HFFc6 (cell line): ENCODE measurements at places on chromosomes 4 and X.

- H3K36me3 ChIP-seq = no peaks in the 10 kb centered on the region
- H3K4me3 ChIP-seq = no peak overlapping the region
- peaks cover 6% of the 10 kb centered on the region; the same call in 1 of the 2 replicates for H3K4me1 ChIP-seq
- no peak for DNase-seq
Measured at GRCh38 chrX:107699616-107700015, 71.3 kb downstream of the PRPS1 start.

GRCh38 chr4:53233114-53233795, 132.6 kb downstream of the SCFD2 start:
- peaks cover 20% of the 10 kb centered on the region for H3K4me1 ChIP-seq
- no peak overlapping the region for H3K4me3 ChIP-seq
- peaks cover 6% of the 10 kb centered on the region; the same call in 1 of the 2 replicates for H3K36me3 ChIP-seq
- H3K27me3 ChIP-seq = no peaks in the 10 kb centered on the region
- no peak for DNase-seq
- H3K27ac ChIP-seq = no peak overlapping the region

- DNase-seq = peak; percentile 63
- no peak overlapping the region for H3K4me3 ChIP-seq
- peaks cover 66% of the 10 kb centered on the region for H3K4me1 ChIP-seq
- peak overlapping the region; percentile 64 for H3K27ac ChIP-seq
Measured at GRCh38 chr4:100510551-100510950, 7.3 kb downstream of the EMCN start.

DNA sequence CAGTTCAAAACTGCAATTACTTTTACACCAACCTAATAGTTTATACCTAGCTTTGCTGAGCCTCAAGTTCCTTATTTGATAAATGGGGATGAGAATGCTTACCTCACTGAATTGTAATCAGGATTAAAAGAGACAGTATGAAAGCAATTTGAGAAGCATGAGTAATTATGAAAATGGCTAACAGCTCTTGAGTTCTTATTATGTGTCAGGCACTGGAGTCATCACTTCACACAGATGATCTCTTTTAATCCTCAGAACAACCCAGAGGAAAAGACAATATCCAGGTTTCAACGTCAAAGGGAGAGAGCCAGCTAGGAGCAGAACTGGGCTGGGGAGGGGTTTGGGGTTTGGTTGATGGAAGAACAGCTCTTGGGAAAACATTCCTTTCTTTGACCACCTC, 221.0 kb upstream of the NWD2 start:
- no peaks in the 10 kb centered on the region for H3K4me1 ChIP-seq
- no peaks in the 10 kb centered on the region for H3K36me3 ChIP-seq
- H3K4me3 ChIP-seq = no peak overlapping the region
- no peaks in the 10 kb centered on the region for H3K27me3 ChIP-seq

DNA sequence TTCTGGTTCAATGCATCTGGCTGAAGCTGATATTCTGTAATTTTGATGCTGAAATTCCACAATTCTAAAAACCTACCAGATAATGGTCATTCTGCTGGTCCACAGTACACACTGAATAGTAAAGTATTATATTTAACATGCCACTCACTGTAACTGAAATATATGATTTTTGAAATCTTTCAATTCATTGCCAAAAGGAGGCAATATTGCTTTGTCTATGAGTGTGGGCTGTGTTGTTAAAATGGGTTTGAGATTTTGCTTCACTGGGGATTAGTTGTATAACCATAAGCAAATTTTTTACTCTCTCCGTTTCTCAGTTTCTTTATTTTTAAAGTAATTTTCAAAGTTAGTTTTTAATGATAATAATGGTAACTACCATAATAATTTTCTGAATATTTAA, 1404.1 kb upstream of the IGFBP7 start:
- no peak for DNase-seq
- no peaks in the 10 kb centered on the region for H3K36me3 ChIP-seq
- H3K27me3 ChIP-seq = no peaks in the 10 kb centered on the region
- H3K4me1 ChIP-seq = no peaks in the 10 kb centered on the region
- no peak overlapping the region for H3K4me3 ChIP-seq

- no peaks in the 10 kb centered on the region for H3K36me3 ChIP-seq
- DNase-seq = no peak
- H3K4me1 ChIP-seq = peaks cover 8% of the 10 kb centered on the region; the same call in 1 of the 2 replicates
Measured at GRCh38 chr4:149347139-149347538, 468.5 kb downstream of the IQCM start.

- H3K4me1 ChIP-seq = no peaks in the 10 kb centered on the region
- no peak overlapping the region for H3K27ac ChIP-seq
- no peaks in the 10 kb centered on the region for H3K36me3 ChIP-seq
- H3K27me3 ChIP-seq = no peaks in the 10 kb centered on the region
- DNase-seq = no peak
- H3K4me3 ChIP-seq = no peak overlapping the region
Measured at GRCh38 chr4:161714931-161715330, 448.9 kb downstream of the FSTL5 start.

- no peaks in the 10 kb centered on the region; the same call in 1 of the 2 replicates for H3K27me3 ChIP-seq
- no peak overlapping the region for H3K27ac ChIP-seq
- H3K4me1 ChIP-seq = no peaks in the 10 kb centered on the region
- no peak for DNase-seq
- H3K4me3 ChIP-seq = no peak overlapping the region
- no peaks in the 10 kb centered on the region for H3K36me3 ChIP-seq
Measured at GRCh38 chr4:61373901-61374440, 173.8 kb downstream of the ADGRL3 start.

DNA sequence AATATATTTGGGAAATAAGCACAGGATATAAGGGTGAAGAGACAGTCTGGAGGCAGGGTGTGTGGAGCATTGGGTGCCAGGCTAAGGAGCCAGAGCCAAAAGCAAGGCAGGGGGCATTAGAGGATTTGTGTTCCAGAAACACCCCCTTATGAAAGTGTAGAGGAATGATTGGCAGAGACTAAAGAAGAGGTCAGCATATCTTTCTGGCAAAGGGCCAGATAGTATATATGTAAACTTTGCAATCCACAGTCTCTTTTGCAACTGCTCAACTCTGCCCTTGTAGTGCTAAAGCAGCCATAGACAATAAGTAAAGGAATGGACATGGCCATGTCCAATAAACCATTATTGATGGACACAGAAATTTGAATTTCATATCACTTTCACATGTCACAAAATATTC, 3.6 kb upstream of the SLC9A6 start:
- no peak overlapping the region for H3K27ac ChIP-seq
- peaks cover 54% of the 10 kb centered on the region for H3K4me1 ChIP-seq
- H3K36me3 ChIP-seq = no peaks in the 10 kb centered on the region
- no peak for DNase-seq
- H3K4me3 ChIP-seq = no peak overlapping the region
- no peaks in the 10 kb centered on the region; the same call in 1 of the 2 replicates for H3K27me3 ChIP-seq

- H3K36me3 ChIP-seq = no peaks in the 10 kb centered on the region
- H3K27ac ChIP-seq = no peak overlapping the region
- no peak overlapping the region for H3K4me3 ChIP-seq
- H3K4me1 ChIP-seq = no peaks in the 10 kb centered on the region
Measured at GRCh38 chr4:67051000-67051789, 494.1 kb downstream of the CENPC start.

DNA sequence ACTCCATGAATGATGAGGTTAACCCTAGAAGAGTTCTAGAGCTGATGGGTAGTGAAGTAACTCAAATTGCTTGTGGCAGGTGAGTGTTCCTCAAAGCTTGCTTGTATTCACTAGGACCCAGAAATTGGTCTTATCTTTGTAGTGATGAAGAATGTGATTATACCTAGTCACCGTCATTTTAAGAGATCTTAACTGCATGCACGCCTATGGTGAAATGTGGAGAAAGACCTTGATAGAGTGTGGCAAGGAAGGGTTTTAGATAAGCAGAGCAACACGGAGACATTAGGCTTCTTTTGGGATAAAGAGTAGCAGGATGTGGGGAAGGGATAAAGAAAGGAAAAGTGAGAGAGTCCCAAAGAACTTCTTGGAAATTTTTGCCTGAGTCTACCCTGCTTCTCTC, 42.4 kb downstream of the NAP1L5 start:
- H3K4me3 ChIP-seq = no peak overlapping the region
- no peak for DNase-seq
- peaks cover 28% of the 10 kb centered on the region for H3K4me1 ChIP-seq
- no peaks in the 10 kb centered on the region for H3K27me3 ChIP-seq

- peak overlapping the region; percentile 99 for H3K4me3 ChIP-seq
- H3K27me3 ChIP-seq = no peaks in the 10 kb centered on the region
- peaks cover 53% of the 10 kb centered on the region for H3K4me1 ChIP-seq
Measured at GRCh38 chr4:39044956-39045826, 13.0 kb upstream of the TMEM156 start.

- no peak for DNase-seq
- peaks cover 36% of the 10 kb centered on the region for H3K4me1 ChIP-seq
- H3K27ac ChIP-seq = no peak overlapping the region; the same call in 1 of the 2 replicates
- H3K4me3 ChIP-seq = no peak overlapping the region
- H3K36me3 ChIP-seq = peaks cover 20% of the 10 kb centered on the region
Measured at GRCh38 chr4:159303435-159303834, 200.6 kb downstream of the RAPGEF2 start.

DNA sequence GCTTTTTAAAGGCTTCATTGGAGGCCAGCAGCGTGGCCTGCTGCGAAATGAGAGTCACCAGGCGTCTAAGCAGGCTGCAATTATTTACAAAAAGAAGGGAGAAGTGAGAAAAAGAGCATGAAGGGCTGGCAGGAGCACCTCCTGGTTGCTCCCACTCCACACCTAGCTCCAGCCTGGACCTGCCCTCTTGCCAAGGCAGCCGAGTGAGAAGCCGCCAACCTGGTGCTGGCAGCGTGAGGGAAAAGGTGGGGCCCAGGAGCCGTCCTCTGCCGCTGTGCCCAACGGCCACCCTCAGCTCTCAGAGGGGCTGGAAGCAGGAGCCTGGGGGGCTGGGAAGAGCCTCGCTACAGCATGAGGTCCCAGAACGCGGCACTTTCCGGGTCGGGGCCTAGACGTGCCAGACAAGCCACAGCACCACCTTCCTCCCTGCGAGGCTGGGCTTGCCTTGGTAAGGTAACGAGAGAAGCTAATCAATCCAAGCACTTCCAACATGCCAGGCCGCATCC, 16.3 kb downstream of the SLC6A8 start:
- no peak overlapping the region for H3K27ac ChIP-seq
- H3K27me3 ChIP-seq = no peaks in the 10 kb centered on the region; the same call in none of the 2 replicates
- no peaks in the 10 kb centered on the region for H3K36me3 ChIP-seq
- peaks cover 8% of the 10 kb centered on the region for H3K4me1 ChIP-seq
- no peak for DNase-seq
- H3K4me3 ChIP-seq = no peak overlapping the region

DNA sequence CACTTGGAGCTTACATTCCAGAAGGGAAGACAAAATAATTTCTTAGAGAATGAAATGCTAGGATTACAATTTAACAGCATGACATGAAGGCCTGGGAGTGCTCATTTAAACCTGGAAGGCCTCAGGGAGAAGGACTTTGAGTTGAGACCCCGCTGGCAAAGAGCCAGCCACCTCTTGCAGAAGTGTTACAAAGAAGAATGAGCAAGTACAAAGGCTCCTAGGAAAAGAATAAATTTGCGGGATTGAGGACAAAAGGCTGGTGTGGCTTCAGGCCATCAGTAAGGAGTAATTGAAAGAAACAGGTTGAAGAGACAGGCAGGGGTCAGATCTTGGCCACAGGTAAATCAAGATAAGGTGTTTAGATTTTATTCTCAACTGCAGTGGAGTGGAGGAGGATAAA, 3.1 kb upstream of the ELOVL6 start:
- H3K27me3 ChIP-seq = peaks cover 6% of the 10 kb centered on the region
- no peaks in the 10 kb centered on the region for H3K36me3 ChIP-seq
- peaks cover 7% of the 10 kb centered on the region; the same call in 1 of the 2 replicates for H3K4me1 ChIP-seq

GRCh38 chr4:52358366-52358765, 300.7 kb downstream of the USP46 start:
- H3K27me3 ChIP-seq = peaks cover 3% of the 10 kb centered on the region; the same call in 1 of the 2 replicates
- no peaks in the 10 kb centered on the region for H3K4me1 ChIP-seq
- H3K27ac ChIP-seq = no peak overlapping the region
- DNase-seq = no peak
- H3K36me3 ChIP-seq = no peaks in the 10 kb centered on the region
- H3K4me3 ChIP-seq = no peak overlapping the region

DNA sequence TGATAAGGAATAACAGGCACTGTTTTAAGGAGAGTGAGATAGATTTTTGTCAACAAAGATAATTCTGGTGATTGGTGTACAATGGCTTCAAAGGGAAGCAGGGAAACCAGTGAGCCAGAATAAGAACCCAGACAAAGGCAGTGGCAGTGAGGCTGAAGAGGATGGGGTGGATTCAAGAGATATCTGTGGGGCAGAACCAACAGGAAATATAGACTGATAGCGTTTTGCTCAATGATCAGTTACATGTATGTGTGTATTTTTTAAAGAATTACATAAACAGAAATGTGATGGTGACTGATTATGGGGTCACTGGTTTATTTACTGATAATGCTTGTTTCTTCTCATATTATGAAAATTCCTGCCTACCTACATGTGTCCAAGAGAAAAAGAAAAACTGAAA, 66.4 kb downstream of the AMMECR1 start:
- peaks cover 5% of the 10 kb centered on the region; the same call in 1 of the 2 replicates for H3K36me3 ChIP-seq
- H3K4me3 ChIP-seq = no peak overlapping the region
- no peak for DNase-seq
- no peak overlapping the region for H3K27ac ChIP-seq
- no peaks in the 10 kb centered on the region for H3K27me3 ChIP-seq

- no peaks in the 10 kb centered on the region for H3K4me1 ChIP-seq
- no peak overlapping the region for H3K4me3 ChIP-seq
- no peak overlapping the region for H3K27ac ChIP-seq
- peaks cover 5% of the 10 kb centered on the region for H3K27me3 ChIP-seq
- no peaks in the 10 kb centered on the region for H3K36me3 ChIP-seq
Measured at GRCh38 chrX:12779534-12779933, 11.7 kb upstream of the PRPS2 start.

- H3K27me3 ChIP-seq = no peaks in the 10 kb centered on the region; the same call in 1 of the 2 replicates
- DNase-seq = no peak
- no peaks in the 10 kb centered on the region for H3K4me1 ChIP-seq
- no peak overlapping the region for H3K27ac ChIP-seq
Measured at GRCh38 chrX:150879855-150880807, 18.3 kb downstream of the CD99L2 start.

DNA sequence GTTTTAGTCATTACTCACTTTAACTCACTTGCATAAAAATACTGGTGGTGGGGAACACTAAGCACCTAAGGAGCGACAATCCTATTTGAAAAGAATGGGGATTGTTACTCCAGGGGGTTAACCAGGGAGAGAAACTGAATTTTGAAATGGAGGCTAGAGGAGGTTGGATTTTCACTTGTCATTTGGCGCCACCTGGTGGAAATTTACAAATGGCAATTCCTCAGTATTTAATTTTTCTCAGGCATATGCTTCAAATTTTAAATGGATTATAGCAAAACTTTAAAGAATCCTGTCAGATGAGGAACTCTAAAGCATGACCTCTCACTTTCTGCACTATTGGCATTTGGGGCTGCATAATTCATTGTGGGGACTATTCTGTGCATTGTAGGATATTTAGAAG, 2.7 kb upstream of the GEMIN8 start:
- H3K27me3 ChIP-seq = no peaks in the 10 kb centered on the region
- H3K36me3 ChIP-seq = no peaks in the 10 kb centered on the region
- H3K4me1 ChIP-seq = peaks cover 14% of the 10 kb centered on the region
- peak; percentile 22 for DNase-seq

GRCh38 chr4:168167714-168168284, 75.5 kb downstream of the ANXA10 start:
- peaks cover 9% of the 10 kb centered on the region for H3K4me1 ChIP-seq
- H3K27me3 ChIP-seq = no peaks in the 10 kb centered on the region
- H3K4me3 ChIP-seq = no peak overlapping the region
- H3K36me3 ChIP-seq = no peaks in the 10 kb centered on the region
- no peak overlapping the region for H3K27ac ChIP-seq
- DNase-seq = no peak
